ENCODE measurements at places on chromosomes 2 and 18.

- DNase-seq: peak; percentile 52
Measured at GRCh38 chr2:204530464-204530805, 14.8 kb upstream of the PARD3B start.

GRCh38 chr2:47083886-47084687 is 71.0 kb downstream of the STPG4 start:
- DNase-seq: no peak

- DNase-seq: no peak
Measured at GRCh38 chr18:29313312-29313711, 1136.4 kb upstream of the CDH2 start.

GRCh38 chr18:321865-322467 is 54.1 kb upstream of the THOC1 start:
- DNase-seq: no peak

- peak; percentile 96 for DNase-seq
Measured at GRCh38 chr2:97730245-97730644, 16.9 kb downstream of the ZAP70 start.

DNA sequence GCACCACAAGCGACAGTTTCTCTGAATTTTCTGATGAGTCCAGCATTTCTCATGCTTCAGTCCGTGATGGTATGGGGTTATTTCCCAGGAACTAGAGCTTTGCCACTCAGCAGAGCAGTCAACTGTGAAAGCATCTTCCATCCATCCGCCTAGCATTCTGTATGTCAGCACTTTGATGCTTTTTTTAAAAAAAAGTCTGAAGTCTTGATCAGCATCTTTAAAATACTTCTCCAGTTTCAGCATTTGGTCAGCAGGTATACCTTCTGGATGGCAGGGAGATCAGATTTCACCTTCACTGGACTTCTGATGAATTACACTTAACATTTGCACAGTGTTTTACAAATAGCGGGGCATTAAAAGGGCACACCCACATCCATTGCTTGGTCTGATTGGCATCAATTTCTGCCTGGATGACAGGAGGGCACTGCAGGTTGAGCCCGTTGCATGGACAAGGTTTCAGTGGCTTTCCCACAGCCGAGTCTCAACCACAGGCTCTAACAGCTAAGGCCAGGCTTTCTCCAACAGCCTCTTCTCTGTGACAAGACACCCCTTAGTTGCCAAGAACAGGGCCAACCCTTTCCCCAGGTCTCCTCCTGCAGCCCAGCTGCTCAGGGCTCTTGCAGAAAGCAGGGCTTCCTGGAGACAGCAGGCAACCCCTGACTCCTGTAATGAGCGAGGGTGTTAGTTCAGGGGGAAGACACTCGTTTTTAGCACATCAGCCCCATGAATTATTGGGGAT is 54.0 kb downstream of the EMILIN2 start:
- no peak for DNase-seq

DNA sequence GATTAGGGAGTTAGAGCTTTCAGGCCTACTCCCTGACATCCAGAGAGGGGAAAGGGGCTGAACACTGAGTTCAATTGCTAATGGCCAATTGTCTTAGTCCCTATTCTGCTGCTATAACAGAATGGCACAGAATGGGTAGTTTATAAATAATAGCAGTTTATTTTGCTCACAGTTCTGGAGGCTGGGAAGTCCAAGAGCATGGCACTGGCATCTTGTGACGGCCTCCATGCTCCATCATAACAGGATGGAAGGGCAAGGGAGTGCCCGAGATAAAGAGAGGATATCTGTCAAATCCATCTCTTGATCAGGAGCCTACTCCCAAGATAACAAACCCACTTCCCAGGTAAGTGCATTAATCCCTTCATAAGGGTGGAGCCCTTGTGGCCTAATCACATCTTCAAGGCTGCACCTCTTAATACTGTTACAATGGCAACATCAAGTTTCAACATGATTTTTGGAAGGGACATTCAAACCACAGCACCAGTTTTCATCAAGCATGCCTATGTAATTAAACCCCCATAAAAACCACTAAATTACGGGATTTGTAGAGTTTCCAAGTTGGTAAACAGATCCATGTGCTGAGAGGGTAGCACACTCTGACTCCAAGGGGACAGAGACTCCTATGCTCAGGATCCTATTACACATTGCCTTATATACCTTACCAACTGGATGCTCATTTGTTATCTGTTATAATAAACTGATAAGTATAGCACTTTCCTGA is 44.6 kb downstream of the BAZ2B start:
- no peak for DNase-seq

Data from bronchial epithelial cell (primary cell).